ENCODE measurements at places on chromosomes 3 and 15. TPM values are rescaled to one million over a fixed set of nuclear protein-coding genes. Genes with fewer than 3 reads are reported as not detected.

The CLDN18 gene
- not detected for total RNA-seq

The PARP15 gene
- not detected for total RNA-seq

The LDHAL6B gene
- not detected for total RNA-seq

The AP3B2 gene
- 0.40 TPM for total RNA-seq

The LRRC49 gene
- 4.9 TPM for total RNA-seq

The TRPM1 gene
- not detected for total RNA-seq

- peak; percentile 39 for DNase-seq
Observed at GRCh38 chr3:33096093-33096868, 665 bp downstream of the GLB1 start.

- DNase-seq = no peak
Observed at GRCh38 chr3:59467476-59467875, 417.7 kb upstream of the CFAP20DC start.

DNA sequence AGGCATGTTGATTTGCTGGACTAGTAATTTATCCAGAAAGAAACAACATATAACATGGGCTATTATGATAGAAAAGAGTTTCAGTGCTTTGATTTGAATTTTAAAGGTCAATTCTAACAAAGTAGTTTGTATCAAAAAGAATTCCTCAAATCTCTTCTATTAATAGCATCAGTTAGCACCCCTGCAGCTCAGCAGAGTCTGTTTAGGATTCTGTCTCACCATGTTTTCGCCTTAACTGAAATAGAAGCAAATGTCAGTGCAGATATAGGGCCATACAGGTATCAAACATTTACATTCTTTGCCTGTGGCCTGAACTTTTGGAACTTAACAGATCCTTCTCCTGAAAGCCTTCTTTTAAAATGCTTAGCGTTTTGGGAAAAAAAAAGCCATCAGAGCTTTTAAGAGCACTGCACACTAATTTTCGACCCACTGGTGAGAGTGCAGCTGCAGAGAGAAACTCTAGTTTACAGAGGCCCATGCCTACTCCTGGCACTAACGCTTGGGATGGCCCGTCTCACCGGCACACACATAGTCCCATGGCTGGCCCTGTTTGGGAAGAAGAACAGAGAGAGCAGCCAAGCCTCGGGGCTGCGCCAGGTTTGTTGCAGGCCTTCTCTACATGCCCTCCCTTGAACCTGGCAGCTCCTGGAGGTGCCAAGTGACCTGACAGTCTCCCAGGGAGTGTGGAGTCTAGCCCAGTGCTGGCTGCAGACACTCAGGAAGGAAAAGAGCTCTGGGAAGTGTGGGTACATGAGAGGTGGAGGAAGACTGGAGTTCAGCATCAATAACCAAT, 9.9 kb upstream of the PAQR9 start:
- DNase-seq = no peak

DNA sequence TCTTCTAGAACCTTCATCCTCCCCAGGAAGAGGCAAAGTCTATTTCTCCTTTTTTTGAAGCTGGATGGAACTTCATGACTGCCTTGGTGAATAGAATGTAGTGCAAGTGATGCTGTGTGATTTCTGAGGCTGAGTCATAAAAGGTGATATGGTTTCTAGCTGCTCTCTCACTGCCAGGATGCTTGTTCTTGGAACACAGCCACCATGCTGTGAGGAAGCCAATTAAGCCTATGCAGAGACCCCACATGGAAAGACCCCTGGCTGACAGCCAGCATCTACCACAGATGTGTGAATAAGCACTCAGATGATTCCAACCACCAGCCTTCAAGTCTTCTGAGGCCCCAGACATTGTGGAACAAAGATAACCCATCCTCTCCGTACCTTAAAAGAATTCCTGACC, 57.0 kb downstream of the ISL2 start:
- peak; percentile 5 for DNase-seq

DNA sequence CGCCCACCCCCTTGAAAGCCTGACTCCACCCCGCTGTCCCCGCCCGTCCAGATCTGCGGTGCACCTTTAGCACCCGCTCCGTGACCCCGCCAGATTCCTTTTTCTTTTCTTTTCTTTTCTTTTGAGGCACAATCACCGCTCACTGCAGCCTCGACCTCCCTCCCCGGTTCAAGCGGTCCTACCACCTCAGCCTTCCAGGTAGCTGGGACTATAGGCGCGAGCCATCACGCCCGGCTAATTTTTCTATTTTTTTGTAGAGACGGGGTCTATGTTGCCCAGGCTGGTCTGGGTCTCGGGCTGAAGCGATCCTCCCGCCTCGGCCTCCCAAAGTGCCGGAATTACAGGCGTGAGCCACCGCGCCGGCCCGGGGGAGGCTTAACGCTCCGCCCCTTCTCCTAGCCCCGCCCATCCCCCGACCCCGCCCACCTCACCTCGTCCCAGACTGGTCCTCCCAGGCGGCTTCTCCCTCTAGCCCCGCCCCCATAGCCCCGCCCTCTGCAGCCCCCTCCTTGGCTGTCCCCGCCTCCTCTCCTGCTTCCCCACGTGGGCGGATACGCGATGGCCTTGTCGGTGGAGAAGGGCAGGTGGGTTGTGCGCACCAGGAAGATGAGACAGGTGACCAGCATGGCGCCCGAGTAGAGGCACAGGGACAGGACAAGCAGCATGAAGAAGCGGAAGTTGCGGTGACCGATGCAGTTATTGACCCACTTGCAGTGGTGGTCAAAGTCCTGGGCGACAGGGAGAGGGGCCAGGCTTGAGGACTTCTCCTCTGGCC, 3.2 kb downstream of the ZDHHC19 start:
- DNase-seq = no peak

DNA sequence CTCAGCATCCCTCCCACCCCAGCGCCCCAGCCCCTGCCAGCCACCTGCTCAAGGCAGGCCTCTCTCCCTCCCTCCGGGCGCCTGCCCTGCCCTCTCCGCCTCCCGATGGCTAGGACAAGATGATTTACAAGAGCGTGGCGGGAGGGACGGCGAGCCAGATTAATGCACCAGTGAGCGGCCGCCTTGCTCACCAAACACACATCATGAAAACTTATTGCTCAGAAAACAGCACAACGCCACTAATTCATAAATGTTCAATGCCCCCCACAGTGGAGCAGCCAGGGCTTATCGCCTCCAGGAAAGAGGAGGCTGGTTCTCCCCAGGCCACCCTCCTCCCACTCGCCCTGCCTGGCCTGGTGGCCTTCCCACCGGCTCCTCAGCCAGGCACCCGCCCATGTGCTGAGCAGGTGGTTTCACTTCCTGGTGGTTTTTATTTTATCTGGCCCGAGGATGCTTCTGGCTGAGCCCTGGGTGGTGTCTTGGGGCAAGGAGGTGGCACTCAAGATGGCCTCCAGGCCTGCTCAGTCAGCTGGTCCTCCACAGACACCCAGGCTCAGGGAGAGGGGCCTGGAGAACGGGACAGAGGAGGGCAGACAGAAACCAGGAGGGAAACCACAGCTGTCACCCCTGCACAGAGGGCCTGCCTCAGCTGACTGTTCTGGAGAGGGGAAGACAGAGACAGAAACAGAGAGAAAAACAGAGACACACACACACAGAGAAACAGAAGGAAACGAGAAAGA, 284.9 kb downstream of the UACA start:
- DNase-seq = no peak

GRCh38 chr3:47476330-47476626, 537 bp upstream of the SCAP start:
- DNase-seq = no peak
